ENCODE measurements at places on chromosomes 5 and 9.

- DNase-seq, result no peak
Measured at GRCh38 chr5:137300411-137301240, 198.5 kb downstream of the SPOCK1 start.

DNA sequence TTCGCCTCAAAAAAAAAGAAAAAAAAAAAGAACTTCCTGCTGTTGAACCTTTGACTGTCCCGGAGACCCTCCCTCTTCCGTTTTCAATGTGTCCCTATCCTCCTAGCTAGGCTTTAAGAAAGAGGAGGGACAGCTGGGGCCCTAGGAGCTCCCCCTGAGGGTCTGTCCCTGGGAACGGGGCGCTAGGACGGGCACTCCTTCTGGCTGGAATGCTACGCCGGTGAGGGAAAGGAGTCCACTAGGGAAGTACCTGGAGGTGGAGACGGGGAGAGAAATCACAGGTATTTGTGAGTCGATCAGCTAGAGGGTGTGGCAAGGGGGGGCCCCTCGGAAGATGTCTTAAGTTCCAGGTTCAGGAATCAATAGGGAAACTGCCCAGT lies 4.6 kb downstream of the SIT1 start:
- DNase-seq, result no peak

GRCh38 chr5:151295791-151296477 lies 7.6 kb downstream of the SLC36A3 start:
- no peak for DNase-seq

DNA sequence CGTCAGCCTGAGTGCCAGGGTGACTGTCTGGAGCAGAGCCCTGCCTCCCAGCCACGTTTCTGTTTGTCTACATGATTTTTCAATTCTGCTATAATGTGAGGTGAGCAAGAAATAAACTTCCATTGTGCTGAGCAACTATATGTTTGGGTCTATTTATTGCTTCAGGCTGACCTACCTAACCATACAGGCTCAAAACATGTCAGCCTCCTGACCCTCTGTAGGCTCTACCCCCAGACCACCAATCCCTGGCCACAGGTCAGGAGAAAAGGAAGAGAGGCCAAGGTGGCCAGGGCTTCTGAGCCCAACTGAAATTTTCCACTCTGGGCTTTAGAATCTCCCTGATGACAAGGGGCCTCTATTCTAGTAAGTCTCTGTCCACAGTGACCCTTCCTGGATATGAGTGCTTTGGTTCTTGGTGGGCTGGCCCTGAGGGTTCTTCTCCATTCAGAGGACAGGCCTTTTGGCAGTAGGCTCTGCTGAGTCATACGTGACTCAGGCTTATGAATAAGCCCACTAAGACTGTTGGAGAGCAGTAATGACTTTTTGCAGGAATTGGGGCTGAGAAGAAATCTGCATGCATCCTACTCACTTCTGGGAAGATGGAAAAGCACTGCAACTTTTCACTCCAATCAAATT lies 117.2 kb upstream of the TBCA start:
- no peak for DNase-seq

- DNase-seq, result no peak
Measured at GRCh38 chr9:77013932-77014596, 5.4 kb upstream of the FOXB2 start.

GRCh38 chr5:115440782-115441451 lies 103.7 kb downstream of the FEM1C start:
- DNase-seq, result no peak

DNA sequence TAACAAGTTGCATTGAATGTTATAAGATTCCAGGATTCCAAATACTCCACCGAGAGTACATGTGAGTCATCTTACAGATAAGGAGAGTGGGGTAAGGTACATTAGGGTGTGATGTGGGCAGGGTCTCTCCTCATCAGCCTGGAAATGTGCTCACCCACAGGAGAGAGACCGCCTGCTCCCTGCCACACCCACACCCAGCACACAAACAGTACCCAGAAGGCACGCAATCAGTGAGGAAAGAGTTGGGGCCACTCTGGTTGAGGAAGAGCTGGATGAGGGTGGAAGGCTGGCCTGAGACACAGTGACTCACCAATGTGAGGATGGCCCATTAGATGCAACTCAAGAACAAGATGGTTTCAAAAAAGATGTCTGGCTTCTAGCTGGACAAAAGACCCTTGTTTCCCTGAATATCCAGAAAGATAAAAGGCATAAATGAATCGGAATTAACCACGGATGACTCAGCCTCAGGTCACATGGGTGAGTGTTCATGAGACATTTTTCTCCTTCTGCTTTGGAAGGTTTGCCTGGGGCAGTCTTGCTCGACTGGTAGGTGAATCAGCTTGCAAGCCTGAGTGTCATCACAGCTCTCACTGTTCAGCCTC lies 51.1 kb upstream of the LHFPL2 start:
- no peak for DNase-seq

DNA sequence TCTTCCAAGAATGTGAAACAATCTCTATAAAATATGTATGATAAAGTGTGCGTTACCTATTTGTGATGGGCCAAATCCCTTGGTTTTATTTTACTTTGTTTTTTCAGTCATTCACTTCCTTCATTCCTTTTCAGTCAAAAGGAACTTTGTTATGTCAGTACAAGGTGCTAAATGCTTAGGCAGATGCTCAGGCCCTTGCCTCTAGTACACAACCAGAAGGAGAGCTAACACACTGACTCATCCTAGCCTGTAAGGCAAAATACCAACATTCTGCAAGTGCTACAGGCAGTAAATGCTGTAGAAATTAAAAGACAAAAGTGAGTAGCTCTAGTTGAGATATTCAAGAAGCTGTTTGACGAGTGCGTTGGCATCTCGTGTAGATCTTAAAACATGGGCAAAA lies 49.4 kb downstream of the TRPM6 start:
- no peak for DNase-seq

DNA sequence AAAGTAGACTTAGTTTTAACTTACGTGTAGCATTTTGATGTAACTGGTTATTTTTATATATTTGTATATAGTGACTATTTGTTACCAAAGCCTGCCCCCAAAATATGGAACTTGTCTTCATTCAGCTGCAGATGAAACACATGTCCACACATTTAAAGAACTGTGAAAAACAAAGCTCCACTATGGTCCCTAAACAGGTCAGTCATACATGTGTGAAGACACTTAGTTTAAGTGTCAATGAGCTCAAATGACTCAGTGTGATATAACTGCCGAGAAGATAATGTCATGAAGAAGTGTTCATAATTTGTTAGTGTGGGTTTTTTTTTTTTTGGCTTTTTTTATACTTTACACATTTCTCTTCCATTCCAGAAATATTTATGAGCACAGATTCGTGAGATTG lies 28.2 kb downstream of the HAVCR1 start:
- DNase-seq, result no peak

DNA sequence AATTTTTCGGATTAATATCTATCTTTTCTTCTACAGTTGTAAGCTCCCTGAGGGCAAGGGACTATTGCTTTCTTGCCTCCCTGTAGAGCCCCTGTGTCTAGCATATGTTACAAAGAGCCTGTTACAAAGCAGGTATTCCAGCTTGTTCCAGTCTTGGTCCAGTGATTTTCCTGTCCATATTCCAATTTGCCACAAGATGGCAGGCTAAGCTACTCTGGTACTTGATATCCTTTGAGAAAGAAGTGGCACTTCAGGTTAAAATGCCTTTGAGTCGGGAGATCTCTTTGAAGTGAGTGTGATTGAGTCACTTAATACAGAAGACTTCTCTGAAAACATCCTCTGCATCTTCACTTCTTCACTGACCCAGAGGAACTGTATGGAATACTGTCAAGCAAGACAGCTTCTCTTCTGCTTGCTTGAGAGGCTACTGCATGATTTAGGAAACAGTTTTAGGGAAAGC lies 24.5 kb downstream of the CAVIN4 start:
- no peak for DNase-seq

GRCh38 chr9:133369933-133370332 lies 5.9 kb downstream of the SURF4 start:
- no peak for DNase-seq

DNA sequence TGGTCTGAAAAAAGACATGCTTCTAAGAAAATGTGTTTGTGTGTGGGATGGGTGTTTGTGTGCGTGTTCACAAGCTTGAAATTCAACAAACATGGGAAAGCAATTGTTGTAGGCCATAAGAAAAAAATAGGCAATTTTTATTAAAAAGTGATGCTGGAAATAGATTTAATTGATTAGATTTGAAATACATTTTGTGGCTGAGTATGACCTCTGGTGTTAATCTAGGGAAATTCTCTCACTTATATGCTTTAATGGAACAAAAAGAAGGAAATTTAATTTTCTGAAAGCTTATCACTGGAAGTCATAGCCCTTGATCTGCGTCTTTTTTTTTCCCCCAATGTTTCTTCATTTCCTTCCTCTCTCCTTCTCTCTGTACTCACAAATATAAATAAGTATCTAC lies 3.5 kb upstream of the KCNN2 start:
- no peak for DNase-seq
